Activated CD4-positive, alpha-beta T cell treated with anti-CD3 and anti-CD28 coated beads, Interleukin-2, amount 10 ng/mL, durations not matched to agents 24 days and 14 days (primary cell): ENCODE measurements at places on chromosomes 1 and 21.
A peak's percentile ranks its signal among the peaks of the same experiment; 100 is the strongest.

DNA sequence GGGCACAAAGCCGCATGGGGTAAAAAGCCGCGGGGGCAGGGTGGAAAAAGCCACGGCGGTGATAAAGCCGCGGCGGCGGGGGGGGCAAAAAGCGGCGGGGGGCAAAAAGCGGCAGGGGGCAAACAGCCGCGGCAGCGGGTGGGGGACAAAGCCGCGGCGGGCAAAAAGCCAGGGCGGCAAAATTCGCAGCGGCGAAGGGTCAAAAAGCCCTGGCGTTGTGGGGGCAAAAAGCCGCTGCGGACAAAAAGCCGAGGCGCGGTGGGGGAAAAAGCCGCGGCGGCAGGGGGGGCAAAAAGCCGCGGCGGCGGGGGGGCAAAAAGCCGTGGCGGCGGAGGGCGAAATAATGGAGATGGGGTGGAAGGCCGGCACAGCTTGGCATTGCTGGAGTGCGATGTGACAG lies 3902.9 kb downstream of the SRGAP2C start:
- no peak for DNase-seq

DNA sequence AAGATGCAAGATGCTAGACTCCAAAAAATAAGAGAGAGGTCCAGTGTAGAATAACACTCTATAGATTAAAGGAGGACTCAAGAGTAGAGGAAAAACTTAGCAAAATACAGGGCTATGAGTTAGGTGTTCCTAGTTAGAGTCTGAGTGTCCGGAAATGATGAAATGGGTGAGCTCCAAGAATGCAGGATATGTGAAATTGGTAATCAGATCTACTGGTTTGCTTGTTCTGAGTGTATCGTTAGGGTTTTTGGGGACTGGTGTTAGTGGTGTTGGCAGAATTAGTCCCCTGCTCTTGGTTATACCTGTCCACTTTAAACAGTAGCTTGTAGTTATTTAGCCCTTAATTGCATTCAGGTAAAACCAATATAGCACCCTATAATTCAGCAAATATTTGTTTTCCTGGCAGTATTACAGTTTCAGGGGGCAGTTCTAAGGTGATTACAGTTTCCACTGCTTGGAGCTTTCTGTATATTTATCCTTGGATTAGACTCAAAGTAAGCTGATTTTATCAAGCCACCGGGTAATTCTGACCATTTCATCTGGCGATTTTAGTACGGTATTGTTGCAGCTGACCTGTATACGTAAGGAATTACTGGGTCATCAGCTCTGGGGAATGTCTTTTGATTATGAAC lies 332.7 kb downstream of the CHRM3 start:
- DNase-seq = peak; percentile 82

- no peak for DNase-seq
These were observed 44.9 kb downstream of the FOXD2 start for GRCh38 chr1:47482786-47483185.

- DNase-seq = no peak
These were observed 189.8 kb downstream of the RGS7 start for GRCh38 chr1:241167121-241167630.

DNA sequence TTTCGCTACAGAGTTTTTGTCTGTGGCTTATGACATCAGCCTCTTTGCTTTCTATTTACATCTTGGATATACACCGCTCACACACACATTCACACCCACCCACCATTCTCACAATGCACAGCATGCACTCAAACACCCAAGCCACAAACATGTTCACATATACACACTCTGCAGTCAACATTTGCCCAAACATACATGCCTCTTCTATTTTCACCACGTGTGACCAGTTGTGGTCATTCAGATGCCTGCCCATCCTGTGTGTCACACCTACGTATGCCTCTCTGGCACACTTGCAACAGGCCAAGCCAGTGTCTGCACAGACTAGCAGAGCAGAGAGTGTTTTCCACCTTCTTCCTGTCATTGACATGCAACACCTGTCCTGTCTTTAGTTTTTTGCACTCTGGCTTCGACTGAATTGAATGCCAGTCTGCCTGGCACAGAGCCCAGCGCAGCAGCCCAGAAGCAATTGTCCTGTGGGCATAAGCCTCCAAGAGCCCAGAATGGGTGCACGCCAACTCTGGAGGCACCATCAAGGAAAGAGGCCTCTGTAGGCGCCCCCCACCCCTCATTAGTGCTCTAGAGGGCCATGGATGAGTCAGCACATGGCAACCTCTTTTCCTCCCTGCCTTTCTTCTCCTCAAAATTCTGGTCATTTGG lies 37.7 kb upstream of the LRRN2 start:
- no peak for DNase-seq

DNA sequence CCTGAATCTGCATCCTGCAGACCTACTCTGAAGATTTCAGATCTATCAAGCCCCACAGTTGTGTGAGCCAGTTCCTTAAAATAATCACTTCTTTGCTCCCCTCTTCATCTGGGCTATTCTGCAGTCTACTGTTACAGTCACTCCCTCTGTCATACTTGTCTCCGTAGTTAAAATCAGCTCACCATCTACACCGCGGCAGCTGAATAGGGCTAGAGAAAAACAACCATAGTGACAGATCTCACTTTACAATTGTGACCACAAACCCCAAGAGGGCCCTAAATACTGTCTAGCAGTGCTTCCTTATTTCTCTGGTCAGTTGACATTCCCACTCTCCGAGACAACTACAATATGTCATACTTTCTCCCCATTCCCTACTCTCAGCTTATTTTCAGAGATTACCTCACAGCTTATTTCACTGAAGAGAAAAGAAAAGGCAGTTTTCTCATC lies 12.9 kb downstream of the DESI2 start:
- no peak for DNase-seq

DNA sequence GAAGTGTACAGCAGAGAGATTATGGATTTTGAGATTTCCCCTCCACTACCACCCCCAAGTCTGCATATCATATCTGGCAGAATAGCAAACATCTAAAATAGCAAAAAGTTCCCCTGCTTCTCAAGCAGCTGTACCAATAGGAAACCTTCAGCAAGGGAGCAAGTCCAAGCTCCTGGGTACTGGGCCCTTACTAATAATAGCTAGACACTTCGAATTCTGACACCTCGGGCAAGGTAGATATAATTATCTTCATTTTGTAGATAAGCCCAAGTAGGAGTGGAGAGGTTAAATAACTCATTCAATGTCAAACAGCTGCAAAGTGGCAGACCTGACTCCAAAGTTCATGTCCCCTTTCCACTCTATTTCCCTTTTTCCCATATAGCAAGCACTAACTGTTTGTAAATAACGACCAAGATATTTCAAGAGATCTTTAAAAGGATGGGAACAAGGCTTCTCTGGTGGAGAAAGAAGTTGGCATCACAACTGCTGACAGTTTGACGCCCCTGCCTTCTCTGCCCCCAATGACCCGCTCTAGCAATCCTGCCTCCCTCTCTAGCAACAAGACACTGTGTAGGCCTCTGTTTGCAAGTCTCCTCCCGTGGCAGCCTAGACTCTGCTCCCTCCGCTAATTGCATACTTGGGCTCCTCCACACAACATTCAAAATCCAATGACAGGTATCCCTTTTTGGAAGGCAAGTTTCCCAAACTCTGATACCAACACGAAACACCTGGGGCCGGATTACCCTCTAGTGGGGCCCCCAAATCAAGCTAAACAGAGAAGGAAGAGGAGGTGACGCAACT lies 18.7 kb upstream of the ADAR start:
- DNase-seq = peak; percentile 56

- no peak for DNase-seq
These were observed 2.0 kb downstream of the ZMYM6 start for GRCh38 chr1:35029761-35030160.

GRCh38 chr21:34129039-34129891 lies 55.9 kb downstream of the MRPS6 start:
- DNase-seq = peak; percentile 92

DNA sequence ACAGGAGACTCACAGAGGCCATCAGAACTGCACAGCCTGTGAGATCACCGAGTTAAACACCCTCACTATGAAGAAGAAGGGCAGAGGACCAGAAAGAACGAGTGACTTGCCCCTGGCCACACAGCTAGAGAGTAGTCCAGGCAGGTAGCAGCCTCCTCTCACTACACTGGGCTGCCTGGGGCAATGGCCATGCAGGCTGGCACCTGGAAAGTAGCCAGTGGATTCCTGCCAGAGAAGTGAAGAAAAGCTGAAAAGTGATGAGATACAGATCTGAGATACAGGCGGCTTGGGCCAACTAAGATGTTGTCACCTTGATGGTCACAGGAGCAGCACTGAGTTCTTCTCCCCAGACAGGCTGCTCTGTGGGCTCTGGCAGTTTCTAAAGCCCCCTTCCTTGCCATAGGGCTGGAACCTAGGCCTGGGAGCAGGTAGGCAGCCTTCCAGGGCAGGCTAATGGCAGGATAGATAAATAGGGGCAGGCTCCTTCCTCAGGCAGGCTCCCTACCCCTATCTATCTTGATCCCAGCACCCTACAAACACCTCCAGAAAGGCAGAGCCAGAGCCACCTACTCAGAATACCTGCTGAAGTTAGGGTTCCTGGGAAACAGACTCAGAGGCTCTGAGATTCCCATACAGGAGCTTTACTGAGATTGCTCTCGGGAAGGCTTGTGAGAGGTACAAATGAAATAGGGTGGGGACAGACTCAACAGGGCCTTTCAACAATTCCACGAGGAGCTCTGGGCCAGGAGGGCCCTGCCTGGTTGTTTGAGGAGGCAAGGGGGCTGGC lies 106.3 kb downstream of the BEND5 start:
- no peak for DNase-seq

DNA sequence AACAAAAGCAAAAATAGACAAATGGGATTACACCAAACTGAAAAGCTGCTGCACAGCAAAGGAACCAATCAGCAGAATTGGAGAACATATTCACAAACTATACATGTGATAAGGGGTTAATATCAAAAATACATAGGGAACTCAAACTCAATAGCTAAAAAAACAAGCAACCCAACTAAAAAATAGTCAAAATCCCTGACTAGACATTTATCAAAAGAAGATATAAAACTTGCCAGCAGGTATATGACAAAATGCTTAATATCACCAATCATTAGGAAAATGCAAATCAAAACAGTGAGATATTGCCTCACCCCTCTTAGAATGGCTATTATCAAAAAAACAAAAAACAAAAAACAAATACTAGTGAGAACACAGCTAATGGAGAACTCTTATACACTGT lies 140.3 kb downstream of the LRRIQ3 start:
- no peak for DNase-seq

- DNase-seq = no peak
These were observed 8.7 kb downstream of the UBIAD1 start for GRCh38 chr1:11281518-11282331.

- no peak for DNase-seq
These were observed 86.0 kb upstream of the ZBTB40 start for GRCh38 chr1:22365331-22366295.
